SK-N-DZ (cell line): ENCODE measurements at places on chromosomes 5 and 9.
A peak's percentile ranks its signal among the peaks of the same experiment; 100 is the strongest.

DNA sequence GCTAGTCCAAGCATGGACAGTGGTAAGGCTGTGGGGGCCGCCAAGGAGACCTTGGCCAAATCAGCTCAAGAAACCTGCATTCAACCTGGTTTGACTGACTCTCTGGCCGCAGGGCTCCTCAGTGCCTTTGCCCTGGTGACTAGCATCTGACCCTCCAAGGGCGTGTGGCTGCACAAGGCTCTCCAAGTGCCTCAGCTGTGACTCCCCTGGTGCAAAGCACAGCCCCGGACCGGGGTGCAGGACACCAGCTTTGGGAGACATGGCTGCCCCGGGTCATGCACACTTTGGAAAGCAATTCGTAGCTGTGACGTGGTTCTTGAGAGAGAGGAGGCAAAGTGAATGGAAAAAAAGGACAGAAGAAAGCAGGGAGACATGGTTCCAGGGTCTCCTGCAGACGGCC is 245.2 kb upstream of the IRX2 start:
- DNase-seq: no peak

DNA sequence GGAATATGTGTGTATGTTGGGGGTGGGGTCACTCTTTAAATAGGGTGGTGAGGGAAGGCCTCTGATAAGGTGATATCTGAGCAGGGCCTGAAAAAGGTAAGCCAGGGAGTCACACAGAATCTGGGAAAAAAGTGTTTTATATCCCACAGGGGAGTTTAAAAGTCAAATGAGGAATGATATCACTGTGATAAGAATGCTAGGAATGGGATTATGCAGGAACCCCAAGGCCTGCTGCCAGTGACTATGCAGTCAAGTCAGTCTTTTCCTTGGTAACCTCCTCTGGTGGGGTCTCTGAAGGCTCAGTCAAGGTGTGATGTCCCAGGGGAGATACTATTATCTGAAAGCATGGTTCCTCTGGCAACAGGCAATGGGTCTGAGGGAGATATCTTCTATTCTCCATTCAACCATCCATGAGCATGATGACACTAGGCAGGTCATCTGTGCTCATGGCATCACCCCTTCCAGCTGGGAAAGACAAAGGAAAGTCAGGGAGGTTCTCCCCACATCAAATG is 53.5 kb downstream of the GRIA1 start:
- no peak for DNase-seq

GRCh38 chr5:137113939-137114338 is 385.2 kb downstream of the SPOCK1 start:
- no peak for DNase-seq

- no peak for DNase-seq
Observed at GRCh38 chr9:37992924-37993349, 76.1 kb downstream of the SHB start.

DNA sequence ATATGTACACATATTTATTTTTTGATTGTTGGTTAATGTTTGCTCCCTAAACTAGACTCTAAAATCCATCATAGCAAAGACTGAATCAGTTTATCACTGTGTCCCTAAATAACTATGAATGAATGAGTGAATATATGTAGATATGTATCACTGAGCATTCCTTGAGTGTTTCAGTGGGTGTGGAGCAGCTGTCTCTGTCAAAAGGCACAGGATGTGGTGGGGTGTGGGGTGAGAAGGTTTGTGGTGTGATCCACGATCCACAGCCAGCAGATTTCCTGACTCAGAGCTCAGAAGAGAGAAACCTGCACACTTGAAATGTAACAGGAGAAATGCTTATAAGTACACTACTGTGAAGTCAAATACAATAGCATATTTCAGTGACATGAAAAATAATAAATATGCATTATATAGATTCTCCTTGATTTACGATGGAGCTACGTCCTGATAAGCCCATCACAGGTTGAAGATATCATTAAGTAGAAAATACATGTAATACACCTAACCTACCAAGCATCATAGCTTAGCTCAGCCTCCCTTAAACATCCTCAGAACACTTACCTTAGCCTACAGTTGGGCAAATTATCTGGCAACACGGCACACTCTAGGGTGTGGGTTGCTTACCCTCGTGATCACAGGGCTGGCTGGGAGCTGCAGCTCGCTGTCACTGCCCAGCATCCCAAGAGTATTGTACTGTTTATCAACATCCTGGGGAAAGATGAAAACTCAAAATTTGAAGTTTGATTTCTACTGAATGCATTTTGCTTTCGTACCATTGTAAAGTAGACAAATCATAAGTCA is 287.0 kb downstream of the GAS1 start:
- no peak for DNase-seq

- DNase-seq: no peak
Observed at GRCh38 chr5:107698286-107698685, 27.5 kb upstream of the EFNA5 start.

DNA sequence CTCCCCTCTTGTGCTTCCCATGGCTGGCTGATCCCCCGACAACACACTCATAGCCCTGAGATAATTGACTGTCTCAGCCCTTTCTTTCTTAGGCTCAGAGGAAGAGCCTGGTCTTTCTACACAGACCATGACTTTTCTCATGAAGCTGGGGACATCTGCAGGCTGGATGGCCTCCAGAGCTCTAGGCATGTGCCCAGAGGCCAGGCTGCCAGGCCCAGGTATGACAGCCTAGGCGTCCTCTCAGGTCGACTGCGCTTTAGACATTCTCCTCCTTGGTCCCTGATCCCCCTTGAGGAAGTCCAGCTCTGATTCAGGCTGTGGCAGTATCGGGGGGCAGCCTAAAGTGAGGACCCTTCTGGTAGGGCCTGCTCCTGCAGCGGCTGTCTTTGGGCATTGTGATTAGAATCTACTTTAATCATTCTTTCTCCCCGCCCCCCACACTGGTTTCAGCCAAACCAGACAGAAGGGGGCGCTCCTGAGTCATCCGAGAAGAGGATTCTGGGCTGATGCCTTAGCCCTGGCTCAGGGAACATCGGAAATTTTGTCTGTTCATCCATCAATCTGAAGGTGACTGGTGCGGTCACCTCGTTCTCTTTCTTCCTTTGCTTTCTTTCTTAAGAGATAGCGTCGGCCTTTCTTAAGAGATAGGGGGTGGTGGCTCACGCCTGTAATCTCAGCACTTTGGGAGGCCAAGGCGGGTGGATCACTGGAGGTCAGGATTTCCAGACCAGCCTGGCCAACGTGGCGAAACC is 66.5 kb upstream of the HSPA9 start:
- DNase-seq: peak; percentile 80

- no peak for DNase-seq
Observed at GRCh38 chr9:36901528-36901927, 132.5 kb downstream of the PAX5 start.

GRCh38 chr9:112655668-112656067 is 62.2 kb downstream of the INIP start:
- DNase-seq: peak; percentile 34

DNA sequence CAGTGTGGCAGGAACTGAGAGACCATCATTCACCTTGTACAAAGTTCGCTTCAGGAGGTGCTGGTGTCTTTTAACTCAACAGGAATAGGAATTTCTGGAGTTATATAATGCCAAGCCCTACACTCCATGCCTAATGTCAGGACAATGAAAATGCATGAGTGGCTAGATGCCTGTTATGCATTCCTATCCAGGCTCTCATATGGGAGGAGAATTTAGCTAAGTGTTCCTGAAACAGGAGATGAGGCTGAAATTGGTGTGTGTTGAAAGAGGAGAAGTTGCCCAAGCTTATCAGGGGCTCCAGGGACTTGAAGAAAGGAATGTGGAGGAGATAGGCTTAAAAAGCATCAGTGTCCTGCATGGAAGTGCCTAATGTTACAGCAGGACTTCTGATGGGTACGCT is 26.8 kb upstream of the PRUNE2 start:
- no peak for DNase-seq
